ENCODE measurements at places on chromosomes 7 and 10. TPM values are rescaled to one million over a fixed set of nuclear protein-coding genes. Genes with fewer than 3 reads are reported as not detected.

DNA sequence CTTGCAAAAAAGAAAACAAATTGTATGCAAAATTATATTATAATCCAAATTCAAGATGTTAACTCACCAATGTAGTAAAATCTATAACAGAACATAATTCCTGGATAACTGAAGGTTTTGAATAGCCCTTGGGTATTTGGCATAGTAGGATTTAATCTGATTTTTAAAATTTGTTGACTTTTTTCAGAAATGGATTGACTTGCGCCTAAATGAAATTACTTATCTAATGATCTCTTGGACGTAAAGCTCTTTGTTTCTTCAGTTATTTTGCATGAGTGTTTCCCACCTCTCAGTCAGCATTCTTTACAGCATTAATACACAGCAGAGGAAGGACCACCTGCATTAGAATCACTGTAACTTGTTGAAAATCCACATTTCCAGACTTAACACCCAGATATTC, 169.6 kb downstream of the SEPTIN7 start:
- H3K4me1 ChIP-seq: no peaks in the 10 kb centered on the region
- no peak overlapping the region for H3K4me3 ChIP-seq
- no peaks in the 10 kb centered on the region for H3K27me3 ChIP-seq

DNA sequence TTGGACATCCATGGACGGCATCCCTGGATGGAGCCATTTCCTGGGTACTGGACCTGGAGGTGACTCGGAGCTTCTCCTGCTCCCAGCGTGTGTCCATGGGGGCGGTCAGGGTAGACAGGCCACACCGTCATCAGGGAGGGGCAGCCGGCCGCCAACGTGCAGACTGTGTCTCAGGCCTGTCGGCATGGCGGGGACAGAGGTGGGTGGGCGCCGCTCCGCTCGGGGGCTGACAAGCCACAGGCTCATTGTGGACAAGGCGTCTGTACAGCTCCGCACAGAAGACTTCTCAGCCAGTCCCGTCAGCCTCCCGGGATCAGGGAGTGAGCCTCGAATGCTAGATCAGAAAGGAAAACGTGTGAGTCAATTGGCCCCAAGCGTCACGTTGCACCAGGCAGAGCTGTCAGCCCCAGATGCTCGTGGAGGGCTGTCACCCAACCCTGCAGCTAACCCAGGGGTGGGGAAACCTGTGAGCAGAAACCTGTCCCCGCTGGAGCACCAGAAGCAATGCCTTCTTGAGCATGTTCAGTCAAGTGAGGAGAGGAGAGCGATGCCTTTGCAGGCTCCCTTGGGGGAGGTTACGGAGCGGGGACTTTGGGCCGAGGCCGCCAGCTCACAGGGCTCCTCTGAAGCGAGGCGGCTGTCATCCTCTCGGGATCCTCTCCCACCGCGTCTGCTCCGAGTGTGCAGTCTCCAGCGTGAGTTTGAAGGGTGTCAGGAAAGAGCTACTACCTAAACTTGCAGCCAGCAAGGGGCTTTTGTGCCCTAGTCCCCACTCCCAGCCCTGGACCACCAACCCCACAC, 16.0 kb upstream of the DPYSL4 start:
- no peaks in the 10 kb centered on the region for H3K4me1 ChIP-seq
- H3K27me3 ChIP-seq: no peaks in the 10 kb centered on the region
- peaks cover 5% of the 10 kb centered on the region for H3K36me3 ChIP-seq
- no peak overlapping the region for H3K4me3 ChIP-seq

GRCh38 chr7:143299840-143300239, 11.7 kb downstream of the CASP2 start:
- H3K27me3 ChIP-seq: no peaks in the 10 kb centered on the region
- peak; percentile 57 for DNase-seq
- no peak overlapping the region for H3K4me3 ChIP-seq
- H3K36me3 ChIP-seq: peaks cover 94% of the 10 kb centered on the region
- H3K27ac ChIP-seq: no peak overlapping the region

Gene ZNF727
- not detected for total RNA-seq

Gene IDI2
- total RNA-seq: not detected

Gene FOXI2
- total RNA-seq: 0.29 TPM

Gene MMD2
- 0.11 TPM for total RNA-seq
